Osteocyte (in vitro differentiated cells): ENCODE measurements at places on chromosomes 3 and 15. TPM values are rescaled to one million over a fixed set of nuclear protein-coding genes. Genes with fewer than 3 reads are reported as not detected.

GRCh38 chr15:69876064-69876940 lies 221.4 kb downstream of the TLE3 start:
- peaks cover 15% of the 10 kb centered on the region for H3K27me3 ChIP-seq
- H3K4me1 ChIP-seq = no peaks in the 10 kb centered on the region
- no peaks in the 10 kb centered on the region for H3K36me3 ChIP-seq

- H3K4me3 ChIP-seq = no peak overlapping the region
- DNase-seq = no peak
- no peak overlapping the region for H3K27ac ChIP-seq
- H3K27me3 ChIP-seq = peaks cover 26% of the 10 kb centered on the region
- no peaks in the 10 kb centered on the region for H3K36me3 ChIP-seq
Measured at GRCh38 chr15:45555934-45556608, 31.1 kb upstream of the BLOC1S6 start.

- no peak overlapping the region for H3K4me3 ChIP-seq
- peaks cover 68% of the 10 kb centered on the region for H3K4me1 ChIP-seq
- H3K27me3 ChIP-seq = no peaks in the 10 kb centered on the region
- no peak for DNase-seq
Measured at GRCh38 chr3:11534011-11534792, 109.5 kb downstream of the VGLL4 start.

- H3K36me3 ChIP-seq = peaks cover 31% of the 10 kb centered on the region
- no peak for DNase-seq
- peaks cover 15% of the 10 kb centered on the region for H3K4me1 ChIP-seq
- no peaks in the 10 kb centered on the region for H3K27me3 ChIP-seq
- no peak overlapping the region for H3K4me3 ChIP-seq
- H3K27ac ChIP-seq = no peak overlapping the region
Measured at GRCh38 chr3:119376758-119377157, 82.6 kb downstream of the ARHGAP31 start.

DNA sequence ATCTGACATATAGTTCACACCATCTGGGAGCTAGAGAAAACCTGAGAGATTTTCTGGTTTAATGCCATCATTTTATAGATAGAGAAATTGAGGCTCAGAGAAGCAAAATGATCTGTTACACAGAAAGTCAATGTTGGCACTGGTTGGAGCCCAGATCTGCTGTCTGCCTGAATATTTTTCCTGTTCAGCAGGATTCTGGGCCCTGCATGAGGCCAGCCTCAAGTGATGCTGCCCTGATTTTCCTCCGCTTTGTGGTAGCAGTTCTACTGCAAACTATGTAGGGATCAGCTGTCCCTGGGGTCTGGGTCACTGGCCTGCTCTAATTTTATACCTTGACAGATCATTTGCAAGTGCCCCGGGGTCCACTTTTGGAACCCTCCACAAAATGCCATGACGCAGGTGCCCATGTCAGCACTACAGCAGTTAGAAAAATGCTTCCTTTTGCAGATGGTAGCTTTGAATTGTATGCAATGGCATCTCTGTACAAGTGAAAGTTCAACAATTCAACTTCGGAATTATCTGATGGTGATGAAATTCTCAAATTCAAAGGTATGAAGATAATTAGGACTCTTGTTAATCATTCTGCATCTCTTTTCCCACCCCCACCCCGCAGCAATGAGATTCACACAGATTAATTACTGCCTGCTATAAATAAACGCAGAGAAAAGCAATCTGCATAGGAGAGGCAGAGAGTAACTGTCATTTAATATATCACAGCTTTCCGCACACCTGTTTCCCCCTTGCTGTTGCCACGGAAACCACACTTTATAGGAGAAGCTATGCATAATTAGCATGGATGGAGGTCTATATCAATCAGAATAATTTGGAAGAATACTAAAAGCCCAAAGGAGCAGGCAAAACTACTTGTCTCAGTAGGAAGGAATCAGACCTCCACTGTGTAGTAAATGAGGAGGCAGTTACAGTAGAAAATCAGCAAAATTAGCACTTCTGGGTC lies 222.6 kb downstream of the PDCD6IP start:
- H3K4me1 ChIP-seq = peaks cover 2% of the 10 kb centered on the region
- no peak overlapping the region for H3K4me3 ChIP-seq
- H3K36me3 ChIP-seq = no peaks in the 10 kb centered on the region
- no peak overlapping the region for H3K27ac ChIP-seq
- DNase-seq = no peak

Gene IL20RB
- total RNA-seq = 0.55 TPM in 1 of 2 replicates, not detected in the other

DNA sequence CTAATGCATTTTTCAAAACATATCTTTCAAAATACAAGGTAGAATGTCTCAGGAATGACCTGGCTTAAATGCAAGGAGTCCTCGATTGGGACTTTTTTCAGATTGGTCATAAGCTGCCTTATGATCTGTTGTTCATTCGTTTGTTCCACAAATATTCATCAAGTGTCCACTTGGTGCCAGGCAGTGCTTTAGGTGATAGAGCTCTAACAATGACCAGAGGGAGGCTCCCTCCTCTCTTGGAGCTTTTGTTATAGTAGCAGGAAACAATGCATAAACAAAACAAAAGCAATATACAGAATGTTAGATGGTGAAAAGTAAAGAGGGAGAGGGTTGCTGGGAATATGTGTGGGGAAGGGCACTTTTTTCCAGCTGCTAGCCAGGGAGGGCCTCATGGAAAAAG lies 156.1 kb downstream of the MCTP2 start:
- no peaks in the 10 kb centered on the region for H3K4me1 ChIP-seq
- H3K4me3 ChIP-seq = no peak overlapping the region
- no peak overlapping the region for H3K27ac ChIP-seq
- no peak for DNase-seq
- no peaks in the 10 kb centered on the region for H3K27me3 ChIP-seq
- no peaks in the 10 kb centered on the region for H3K36me3 ChIP-seq

Gene RIOX2
- total RNA-seq = 24.0 and 25.4 TPM in 2 replicates

Gene SLC28A2
- not detected in 2 replicates for total RNA-seq
